Activated CD4-positive, alpha-beta T cell treated with anti-CD3 and anti-CD28 coated beads, Interleukin-2, amount 50 U/mL, for 48 hours (primary cell): ENCODE measurements at places on chromosomes 4 and X.

DNA sequence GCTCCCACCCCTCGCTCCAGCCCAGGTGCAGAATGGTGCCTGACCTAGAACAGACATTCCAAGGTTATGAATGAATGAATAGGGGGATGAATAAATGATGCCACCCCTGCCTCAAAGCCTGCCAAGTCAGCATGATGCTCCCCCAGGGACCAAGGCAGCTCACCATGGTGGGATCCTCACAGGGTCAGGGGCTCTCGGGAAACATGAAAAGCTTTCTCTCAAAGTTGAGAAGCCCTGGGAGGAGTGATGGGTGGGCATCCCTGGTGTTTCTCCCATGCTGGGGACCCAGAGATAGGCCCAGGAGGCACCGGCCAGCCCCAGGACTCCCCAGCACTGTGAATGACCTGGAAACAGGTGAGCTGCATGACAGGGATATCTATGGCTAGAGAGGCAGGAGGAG, 58.9 kb downstream of the HTRA3 start:
- no peak for DNase-seq

DNA sequence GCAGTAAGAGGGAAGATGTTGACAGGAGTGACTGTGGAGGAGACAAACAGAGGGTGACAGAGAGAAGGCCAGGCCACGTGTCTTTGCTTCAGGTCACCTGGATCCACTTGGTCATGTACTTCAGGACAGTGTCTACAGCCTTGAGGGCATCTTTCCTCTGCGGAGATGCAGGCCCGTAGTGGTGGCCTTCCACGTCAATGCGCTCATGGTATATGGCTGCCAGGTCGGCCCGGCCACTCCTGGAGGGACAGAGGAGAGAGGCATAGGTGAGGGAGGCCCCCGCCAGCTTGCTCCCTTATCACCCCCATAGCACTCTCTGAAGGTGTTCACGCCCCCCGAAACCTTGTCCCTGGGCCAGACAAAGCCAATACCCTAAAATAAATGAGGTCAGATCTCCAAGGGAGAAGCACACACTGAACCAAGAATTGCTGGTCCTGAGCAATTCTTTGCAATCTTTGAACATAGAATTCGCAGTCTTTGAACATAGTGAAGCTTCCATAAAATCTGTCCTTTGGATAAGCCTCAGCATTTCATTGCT, 99.9 kb downstream of the ENPP6 start:
- no peak for DNase-seq

- DNase-seq, result no peak
Measured at GRCh38 chrX:45761920-45762319, 561.2 kb upstream of the DIPK2B start.

GRCh38 chrX:78658845-78659744, at the start of gene RTL3:
Gene RTL3, minus strand, starts transcription at chrX:78659328. Its CDS starts 908 bp downstream, at chrX:78658420.
- no peak for DNase-seq
